CD4-positive, alpha-beta T cell treated with Interleukin-4 for 1 hour (primary cell): ENCODE measurements at places on chromosomes 16 and 17.

DNA sequence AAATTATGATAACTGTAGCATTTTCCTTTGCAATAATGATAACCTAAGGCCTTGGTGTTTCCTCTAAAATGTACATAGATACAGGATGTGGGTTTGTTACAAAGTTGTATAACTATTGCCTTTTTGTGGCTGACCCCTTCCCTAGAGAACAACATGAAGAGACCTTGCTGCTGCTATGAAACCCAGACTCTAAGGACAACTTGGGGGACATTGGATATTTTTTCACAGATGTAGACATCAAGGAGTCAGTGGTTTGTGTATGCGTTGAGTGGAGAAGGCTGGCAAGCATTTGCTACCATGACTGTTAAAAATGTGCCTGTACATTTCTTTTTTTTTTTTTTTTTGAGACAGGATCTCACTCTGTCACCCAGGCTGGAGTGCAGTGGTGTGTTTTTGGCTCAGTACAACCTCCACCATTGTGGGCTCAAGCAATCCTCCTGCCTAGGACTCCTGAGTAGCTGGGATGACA, 12.3 kb downstream of the HMOX2 start:
- peak; percentile 70 for DNase-seq

GRCh38 chr16:23920899-23921298, 85.1 kb downstream of the PRKCB start:
- DNase-seq = no peak

GRCh38 chr17:69485251-69485661, 70.8 kb downstream of the MAP2K6 start:
- no peak for DNase-seq

- DNase-seq = peak; percentile 43
Measured at GRCh38 chr16:66740010-66740409, 11.4 kb downstream of the DYNC1LI2 start.

DNA sequence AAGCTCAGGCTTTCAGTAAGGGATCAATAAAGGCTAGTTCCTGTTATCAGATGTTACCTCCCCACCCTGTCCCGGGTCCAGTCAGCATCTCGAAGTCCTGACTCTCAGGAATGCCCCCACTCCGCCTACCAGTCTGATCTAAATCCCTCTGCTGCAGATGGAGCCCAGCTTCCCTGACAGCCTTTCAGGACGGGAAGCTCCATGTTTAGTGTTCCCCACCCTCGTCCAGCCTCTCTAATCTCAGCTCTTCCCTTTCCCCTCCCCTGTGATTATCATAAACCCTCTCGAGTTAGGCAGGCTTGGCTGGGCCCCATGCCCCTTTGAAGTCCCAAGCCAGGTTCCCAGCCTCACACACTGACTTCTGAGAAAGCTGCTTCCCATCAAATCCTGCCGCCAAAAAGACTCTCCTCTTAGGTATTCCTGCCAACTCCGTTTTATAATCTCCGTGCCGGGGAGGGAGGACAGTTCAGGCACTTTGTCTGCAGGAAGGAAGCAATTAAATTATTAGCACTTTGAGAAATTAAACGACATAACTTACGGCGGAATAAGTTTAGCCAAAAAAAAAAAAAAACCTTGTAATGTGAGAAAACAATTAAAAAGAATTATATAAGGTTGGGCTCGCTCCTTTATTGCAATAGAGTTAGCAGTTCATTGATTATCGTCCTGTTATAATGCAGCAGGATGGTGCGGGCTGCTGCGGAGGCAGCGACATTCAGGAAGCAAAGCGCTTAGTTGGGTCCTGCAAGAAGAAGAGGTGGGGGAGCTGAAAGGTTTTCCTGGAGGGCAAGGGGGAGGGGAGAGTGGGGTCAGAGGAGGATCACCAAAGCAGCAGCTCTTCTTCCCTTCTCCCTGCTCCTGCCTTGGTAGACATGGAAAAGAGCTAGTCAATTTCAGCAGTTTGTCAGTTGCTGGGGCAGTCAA, 16.8 kb upstream of the ETV4 start:
- DNase-seq = no peak

DNA sequence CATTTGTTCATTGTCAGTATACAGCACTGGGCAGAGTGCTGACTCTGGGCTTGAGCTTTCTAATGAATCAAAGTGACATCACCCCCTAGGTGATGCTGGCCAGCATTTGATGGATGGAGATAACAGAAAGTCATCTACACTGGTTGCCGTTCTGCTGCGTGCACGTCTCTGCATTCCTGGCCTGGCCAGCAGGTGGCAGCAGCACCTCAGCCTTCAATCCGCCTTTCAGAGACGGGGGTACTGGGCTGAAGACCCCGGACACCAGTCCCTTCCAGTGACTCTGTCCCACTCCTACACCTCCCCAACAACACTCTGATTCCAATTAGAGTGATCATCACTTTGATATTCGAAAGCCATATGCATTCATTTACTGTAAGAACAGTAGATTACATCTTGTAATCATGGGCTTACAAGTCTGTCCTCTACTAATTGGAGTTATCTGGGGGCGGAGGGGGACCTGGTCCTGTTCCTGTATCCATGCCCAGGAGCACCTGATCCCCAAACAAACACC, 6.0 kb downstream of the CPSF4L start:
- DNase-seq = peak; percentile 41

- DNase-seq = no peak
Measured at GRCh38 chr17:81537856-81538555, 9.8 kb downstream of the FSCN2 start.

GRCh38 chr17:34024386-34024785, 230.7 kb upstream of the CCL2 start:
- DNase-seq = no peak

- DNase-seq = no peak
Measured at GRCh38 chr17:48025904-48026501, 11.6 kb downstream of the COPZ2 start.

GRCh38 chr16:88856828-88857727, at the start of the genes GALNS and TRAPPC2L:
Gene GALNS, minus strand, starts transcription at chr16:88856947. Its CDS starts 70 bp downstream, at chr16:88856877.
Gene TRAPPC2L, plus strand, starts transcription at chr16:88857127. Its CDS starts 24 bp downstream, at chr16:88857151.
- DNase-seq = peak; percentile 97

GRCh38 chr17:47993031-47993564, 22.2 kb downstream of the CDK5RAP3 start:
- DNase-seq = no peak

GRCh38 chr17:27413315-27413714, 42.9 kb upstream of the KSR1 start:
- no peak for DNase-seq

DNA sequence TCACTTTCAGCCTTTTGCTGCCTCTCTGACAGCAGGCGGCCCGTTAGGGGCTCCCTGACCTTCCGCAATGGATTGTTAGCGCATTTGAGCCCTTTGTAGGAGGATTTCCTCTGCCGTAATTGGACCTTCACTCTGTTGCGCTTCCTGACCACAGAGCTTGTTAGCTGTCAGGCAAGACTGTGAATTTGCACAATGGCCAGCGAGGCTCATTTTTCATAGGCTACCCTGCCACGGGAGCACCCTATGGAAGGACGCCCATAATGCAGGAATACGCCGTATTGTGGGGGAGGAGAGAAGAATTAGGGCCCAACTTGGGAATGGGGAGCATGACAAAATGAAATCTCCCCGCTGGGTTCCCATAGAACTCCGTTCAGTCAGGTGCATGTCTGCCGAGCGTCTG, 205.2 kb upstream of the NLRP1 start:
- no peak for DNase-seq

GRCh38 chr17:68420065-68420464, 37.2 kb downstream of the WIPI1 start:
- no peak for DNase-seq

- no peak for DNase-seq
Measured at GRCh38 chr16:4071686-4072561, 44.3 kb downstream of the ADCY9 start.

DNA sequence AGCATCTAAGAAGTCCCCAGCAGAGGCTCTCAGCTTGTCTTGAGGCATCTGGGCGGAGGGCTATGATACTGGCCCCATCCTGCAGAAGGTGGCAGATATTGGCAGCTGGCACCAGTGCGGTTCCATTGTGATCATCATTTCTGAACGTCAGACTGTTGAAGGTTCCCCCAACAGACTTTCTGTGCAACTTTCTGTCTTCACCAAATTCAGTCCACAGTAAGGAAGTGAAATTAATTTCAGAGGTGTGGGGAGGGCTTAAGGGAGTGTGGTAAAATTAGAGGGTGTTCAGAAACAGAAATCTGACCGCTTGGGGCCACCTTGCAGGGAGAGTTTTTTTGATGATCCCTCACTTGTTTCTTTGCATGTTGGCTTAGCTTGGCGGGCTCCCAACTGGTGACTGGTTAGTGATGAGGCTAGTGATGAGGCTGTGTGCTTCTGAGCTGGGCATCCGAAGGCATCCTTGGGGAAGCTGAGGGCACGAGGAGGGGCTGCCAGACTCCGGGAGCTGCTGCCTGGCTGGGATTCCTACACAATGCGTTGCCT, at the start of gene CIITA:
TSS of gene CIITA (plus strand) at position 404 of the 543 bp plus-strand sequence. CDS start at position 533, 129 bp downstream.
- peak; percentile 87 for DNase-seq

DNA sequence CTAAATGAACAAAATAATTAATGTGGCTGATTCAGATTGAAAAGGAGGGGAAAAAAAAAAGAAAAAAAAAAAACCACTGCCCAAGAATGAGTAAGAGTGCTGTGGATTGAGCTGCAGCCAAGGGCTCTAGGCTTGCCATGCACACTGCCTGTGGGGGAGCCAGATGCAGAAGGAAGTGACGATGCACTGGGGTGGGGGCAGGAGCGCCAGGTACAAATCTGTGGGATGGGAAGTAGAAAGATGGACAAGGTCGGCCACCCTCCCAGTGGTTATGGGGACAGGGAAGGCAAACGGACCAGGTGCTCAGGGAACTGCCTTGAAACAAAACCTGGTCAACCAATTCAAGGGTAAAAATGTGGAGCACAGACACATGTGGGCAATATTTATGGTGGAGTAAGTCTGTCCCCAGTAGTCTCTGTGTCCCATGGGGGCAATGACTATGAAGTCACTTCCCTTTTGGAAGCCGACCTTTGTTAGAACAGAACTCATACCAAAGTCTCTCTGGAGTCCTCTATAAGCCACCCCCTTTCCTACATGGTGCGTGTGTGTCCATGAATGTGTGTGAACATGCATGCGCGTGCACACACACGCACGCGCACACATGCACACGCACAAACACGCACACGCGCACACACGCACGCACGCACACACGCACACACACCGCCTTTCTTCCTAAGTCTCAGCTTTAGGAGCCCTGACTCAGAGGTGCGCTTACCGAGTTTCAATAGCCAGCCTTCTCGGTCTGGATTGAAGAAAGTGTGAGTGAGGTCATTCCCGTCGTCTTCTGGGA, 84.3 kb downstream of the CYTH1 start:
- no peak for DNase-seq

GRCh38 chr17:66354981-66355380, 52.6 kb downstream of the PRKCA start:
- DNase-seq = no peak
